Stimulated activated CD8-positive, alpha-beta memory T cell treated with anti-CD3 and anti-CD28 coated beads, Interleukin-15, amount 100 ng/mL, for 24 hours (primary cell): ENCODE measurements at places on chromosomes 5 and 9.

GRCh38 chr5:58924306-58924705 lies 341.4 kb downstream of the RAB3C start:
- DNase-seq = no peak

GRCh38 chr5:20572614-20573013 lies 584.6 kb upstream of the CDH18 start:
- no peak for DNase-seq

DNA sequence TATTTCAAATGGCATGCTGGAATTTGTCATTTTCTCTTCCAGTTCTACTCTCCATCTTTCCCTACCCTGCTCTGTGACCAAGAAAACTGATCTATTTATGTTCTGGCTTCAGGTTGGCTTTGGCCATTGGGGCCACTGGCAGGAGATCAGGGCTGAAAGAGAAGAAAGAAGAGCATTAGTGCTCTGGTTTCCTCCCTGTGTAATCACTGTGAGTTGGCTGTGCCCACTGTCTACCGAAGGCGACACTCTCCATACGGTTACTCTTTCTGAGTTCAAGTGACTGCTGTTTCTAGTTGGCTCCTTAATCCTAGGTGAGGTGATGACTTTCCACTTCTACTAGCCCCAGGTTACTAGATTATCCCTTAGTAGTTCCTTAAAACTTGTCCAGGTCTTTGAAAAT lies 372.6 kb downstream of the PRELID2 start:
- no peak for DNase-seq

DNA sequence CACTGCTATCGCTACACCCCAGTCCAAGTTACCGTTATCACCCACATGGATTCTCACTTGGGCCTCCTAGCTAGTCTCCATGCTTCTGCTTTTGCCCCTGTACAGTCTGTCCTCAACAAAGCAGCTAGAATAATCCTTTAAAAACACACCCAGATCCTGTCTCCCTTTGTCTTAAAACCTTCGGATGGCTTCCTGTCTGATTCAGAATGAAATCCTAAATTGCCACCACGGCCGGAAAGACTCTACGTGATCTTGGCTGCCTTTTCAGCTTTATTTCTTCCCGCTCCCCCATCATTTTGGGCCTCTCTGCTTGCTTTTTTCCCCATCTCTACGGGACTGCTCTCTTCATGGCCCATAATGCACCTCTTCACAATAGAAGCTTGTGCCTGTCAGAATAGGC lies 33.4 kb downstream of the GDNF start:
- DNase-seq = no peak

DNA sequence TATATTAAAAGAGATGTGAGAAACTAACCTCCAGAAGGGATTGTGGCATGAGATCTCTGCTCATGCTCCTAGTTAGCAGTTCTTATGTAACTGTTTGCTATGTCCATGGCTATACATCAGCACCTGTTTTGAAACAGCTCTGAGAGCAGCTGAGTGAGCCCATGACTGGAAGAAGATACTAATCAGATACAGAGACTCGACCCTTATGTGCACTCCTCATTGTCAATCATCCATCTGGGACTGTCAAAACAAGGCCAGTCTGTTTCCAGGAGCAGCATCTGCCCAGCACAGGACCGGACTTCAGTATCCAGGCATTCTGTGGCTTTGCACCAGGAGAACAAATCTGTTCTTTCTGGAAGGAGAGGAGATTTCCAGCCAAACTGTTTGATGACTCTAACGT lies 77.7 kb downstream of the EFNA5 start:
- DNase-seq = no peak

GRCh38 chr5:116951219-116951618 lies 376.6 kb upstream of the SEMA6A start:
- DNase-seq = no peak
